C1 segment of cervical spinal cord (tissue), 14 donors: ENCODE measurements at places on chromosomes 7 and 10.

DNA sequence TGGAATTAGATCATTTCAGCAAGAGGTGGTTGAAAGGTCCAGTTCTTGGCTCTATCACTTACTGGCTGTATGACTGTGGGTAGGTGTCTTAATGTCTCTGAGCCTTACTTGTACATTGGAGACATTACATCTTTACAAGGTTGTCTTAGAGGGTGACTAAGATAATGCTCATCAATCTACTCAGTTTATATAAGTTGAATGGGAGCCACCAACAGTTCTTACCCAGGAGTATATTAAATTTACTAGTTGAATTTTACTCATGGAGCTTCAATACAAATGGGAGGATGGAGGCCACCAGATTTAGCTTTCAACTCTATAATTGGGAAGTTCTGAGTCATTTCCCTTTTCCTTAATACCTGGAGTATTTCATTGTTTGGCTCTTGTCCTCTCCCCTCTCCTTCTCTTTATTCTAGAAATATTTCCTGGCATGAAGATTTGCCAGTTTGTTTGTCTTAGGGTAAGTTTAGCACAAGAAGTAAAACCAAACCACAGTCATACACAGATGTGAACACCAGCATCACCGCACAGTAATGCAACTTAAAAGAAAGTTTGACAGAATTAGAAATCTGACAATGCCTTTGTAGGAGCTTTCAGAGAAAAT lies 222.8 kb downstream of the LRMDA start:
- no peak for DNase-seq

GRCh38 chr10:69865450-69865849 lies 63.7 kb downstream of the COL13A1 start:
- DNase-seq, result no peak

DNA sequence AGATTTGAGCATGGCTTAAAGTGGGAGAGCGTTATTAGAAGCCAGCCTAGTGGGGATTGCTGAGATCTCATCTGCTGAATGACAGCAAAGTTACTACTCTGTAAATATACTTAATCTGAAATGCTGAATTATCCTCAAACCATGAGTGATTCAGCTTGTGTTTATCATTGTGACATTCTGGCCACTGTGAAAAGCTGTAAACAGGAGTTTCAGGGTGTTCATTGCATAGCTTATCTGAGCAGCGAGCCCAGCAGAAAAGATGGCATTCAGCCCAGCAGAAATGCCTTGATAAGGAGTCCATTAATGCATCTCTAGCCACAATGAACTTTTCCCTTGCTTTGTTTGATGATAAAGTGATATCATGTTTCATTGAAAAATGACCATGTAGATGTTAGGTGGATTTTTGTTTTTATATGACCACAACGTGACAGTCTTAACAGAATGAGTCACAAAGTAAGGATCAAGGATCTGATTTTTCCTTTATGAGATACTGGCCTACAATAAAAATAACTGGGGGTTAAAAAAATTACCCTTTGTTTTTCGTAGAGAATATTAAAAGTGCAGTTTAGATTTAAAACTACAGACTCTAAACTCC lies 7.8 kb downstream of the TES start:
- no peak for DNase-seq

GRCh38 chr10:24440817-24441797 lies 232.2 kb downstream of the KIAA1217 start:
- DNase-seq, result no peak

GRCh38 chr7:149625340-149625946 lies 127.8 kb upstream of the ZNF746 start:
- DNase-seq, result peak; percentile 10

DNA sequence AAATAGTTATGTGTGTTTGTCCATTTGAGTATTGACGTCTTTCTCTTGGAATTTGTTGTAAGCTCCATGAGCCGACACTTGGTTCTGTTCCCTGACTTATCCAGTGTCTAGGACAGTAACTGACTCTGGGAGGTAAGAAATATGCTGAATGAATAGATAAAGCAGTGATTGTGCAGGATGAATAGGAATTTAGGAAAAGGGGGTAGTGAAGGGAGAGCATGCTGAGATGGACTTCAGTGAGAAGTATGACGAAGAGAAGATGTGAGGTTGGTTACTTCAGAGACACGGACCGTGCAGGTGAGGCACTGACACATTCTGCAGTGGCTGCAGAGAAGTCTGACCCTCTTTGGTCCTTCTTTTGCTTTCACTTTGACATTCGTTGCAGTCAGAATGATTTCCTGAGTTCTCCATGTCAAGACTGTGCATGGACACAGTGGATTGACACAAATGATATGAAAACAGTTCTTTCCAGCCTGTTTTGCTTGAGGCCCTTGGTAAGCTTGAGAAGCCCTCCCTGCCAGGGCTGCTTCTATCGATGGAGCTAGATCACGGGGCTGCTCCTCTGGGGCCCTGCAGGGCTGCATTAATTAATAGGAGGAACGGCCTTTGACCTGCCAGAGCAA lies 261.5 kb upstream of the SORCS1 start:
- no peak for DNase-seq

- DNase-seq, result no peak
These were observed 87.3 kb downstream of the ODAD2 start for GRCh38 chr10:27911539-27911938.

GRCh38 chr7:26318921-26319320 lies 27.3 kb downstream of the SNX10 start:
- DNase-seq, result no peak

- DNase-seq, result no peak
These were observed 303.5 kb upstream of the KLF6 start for GRCh38 chr10:4088354-4089066.

GRCh38 chr7:51220226-51220625 lies 96.4 kb downstream of the COBL start:
- no peak for DNase-seq

GRCh38 chr7:70856901-70857630 lies 274.9 kb upstream of the GALNT17 start:
- peak; percentile 15 for DNase-seq

DNA sequence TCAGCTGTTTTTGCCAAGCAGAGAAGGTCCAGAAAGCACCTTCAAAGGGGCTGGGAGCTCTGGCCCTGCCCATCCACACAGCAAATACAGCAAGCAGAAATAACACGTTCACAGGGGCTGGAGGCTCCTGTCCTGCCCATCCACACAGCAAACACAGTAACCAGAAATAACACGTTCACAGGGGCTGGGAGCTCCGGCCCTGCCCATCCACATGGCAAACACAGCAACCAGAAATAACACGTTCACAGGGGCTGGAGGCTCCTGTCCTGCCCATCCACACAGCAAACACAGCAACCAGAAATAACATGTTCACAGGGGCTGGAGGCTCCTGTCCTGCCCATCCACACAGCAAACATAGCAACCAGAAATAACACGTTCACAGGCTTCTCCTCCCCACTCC lies 558.1 kb downstream of the PTPRN2 start:
- no peak for DNase-seq

DNA sequence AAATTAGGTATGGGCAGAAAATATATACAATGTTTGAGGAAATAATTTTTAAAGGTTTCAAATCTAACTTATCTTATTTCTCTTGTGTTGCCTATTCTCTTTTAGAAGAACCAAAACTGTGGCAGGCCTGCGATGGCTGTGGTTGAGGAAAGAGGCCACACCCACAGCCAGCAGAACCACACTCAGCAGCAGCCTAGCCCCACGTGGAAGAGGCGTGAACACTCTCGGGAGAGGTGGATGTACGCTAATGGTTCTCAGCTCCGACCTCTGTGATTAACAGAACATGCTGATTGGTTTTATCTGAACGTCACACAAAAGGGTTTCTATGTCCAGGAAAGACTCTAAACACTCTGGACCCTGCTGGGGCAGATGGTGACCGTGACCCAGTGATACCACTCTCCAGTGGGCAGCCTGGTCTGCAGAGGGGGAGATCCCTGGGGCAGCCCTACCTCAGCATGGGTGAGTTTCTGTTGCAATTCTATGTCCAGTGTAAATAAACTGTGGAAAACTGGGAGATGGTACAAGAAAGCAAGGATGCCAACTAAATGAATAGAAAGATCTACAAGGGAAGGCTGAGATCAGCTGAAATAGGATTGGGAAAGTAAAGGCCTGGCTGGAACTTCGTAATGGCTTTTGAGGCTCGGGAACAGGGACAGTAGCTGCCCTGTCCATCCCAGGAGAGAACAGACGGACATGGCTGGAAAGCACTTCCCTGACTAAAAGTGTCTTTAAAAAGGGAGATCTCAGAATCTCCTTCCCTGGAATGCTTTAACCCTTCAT lies 26.6 kb downstream of the DIP2C start:
- DNase-seq, result no peak

DNA sequence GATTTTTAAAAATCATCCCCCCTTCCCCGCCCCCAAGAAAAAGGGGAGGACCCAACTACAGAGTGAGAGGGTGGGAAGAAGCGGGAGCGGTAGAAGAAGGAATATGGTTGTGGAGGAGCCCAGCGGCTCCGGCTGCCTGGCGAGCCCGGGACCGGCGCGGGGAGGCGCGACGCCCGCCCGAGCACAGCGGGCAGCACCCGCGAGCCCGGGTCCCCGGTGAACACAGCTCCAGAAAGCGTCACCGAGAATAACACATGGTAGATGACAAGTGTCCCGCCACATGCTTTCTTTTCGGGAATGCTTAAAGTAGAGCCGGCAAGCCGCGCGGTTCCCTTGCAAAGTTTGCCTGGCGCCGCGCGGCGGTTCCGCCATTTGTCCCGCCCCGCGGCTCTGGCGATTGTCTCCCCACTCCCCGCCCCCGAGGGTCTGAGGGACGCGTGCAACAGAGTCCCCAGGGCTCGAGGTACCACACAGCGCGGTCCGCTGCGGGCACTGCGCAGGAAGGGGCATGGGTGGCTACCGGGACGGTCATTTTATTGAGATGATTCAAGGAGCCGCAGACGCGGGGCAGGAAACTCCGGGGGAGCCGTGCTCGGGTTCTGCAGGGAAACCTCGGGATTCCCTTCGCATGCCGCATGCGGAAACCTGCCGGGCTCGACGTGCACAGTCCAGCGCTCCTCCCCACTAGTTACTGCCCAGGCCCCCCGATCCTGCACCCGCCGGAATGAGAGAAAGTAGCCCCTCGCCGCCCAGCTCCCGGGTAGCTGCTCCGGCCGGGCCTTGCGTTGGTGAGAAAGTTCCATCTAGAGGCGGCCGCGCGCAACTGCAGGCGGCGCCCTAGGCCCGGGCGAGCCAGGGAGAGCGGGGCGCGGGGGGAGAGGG lies 781 bp upstream of the GRM8 start:
- DNase-seq, result no peak

DNA sequence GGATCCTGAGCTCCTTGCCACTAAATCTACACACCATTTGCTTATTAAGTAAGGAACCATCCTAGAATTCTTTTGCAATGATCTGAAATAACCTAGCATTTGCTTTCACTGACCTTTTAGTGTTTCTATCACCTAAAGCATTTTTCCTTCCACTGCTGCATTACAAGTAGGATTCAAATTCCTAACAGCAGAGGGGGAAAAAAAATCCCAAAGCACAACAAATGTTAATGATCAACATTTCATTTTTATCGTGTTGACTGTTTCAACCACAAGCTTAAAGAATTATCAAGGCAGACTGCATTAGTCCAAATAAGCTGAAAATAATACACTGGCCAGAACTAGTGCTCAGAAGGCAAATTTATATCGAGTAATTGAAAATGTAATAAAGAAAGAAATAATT lies 174.7 kb upstream of the TCF7L2 start:
- no peak for DNase-seq

GRCh38 chr10:6512182-6512581 lies 67.9 kb downstream of the PRKCQ start:
- no peak for DNase-seq

DNA sequence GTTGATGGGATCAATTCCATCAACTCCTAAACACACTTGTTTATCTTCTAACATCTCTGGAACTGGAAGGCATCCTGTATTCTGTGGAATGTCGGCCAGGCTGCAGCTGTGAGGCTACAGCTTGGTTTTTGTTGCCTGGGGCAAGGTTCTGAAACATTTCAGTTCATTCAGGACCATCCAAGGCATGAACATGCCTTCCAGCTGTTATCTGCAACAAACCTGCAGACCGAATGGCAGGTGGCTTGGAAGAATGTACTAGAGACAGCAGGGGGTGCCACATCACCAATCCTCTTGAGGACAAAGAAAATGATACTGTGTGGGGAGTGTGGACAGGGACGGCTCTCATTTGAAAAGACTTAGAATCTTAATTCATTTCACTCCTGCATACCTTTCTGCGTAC lies 12.4 kb downstream of the PAPOLB start:
- peak; percentile 25 for DNase-seq

DNA sequence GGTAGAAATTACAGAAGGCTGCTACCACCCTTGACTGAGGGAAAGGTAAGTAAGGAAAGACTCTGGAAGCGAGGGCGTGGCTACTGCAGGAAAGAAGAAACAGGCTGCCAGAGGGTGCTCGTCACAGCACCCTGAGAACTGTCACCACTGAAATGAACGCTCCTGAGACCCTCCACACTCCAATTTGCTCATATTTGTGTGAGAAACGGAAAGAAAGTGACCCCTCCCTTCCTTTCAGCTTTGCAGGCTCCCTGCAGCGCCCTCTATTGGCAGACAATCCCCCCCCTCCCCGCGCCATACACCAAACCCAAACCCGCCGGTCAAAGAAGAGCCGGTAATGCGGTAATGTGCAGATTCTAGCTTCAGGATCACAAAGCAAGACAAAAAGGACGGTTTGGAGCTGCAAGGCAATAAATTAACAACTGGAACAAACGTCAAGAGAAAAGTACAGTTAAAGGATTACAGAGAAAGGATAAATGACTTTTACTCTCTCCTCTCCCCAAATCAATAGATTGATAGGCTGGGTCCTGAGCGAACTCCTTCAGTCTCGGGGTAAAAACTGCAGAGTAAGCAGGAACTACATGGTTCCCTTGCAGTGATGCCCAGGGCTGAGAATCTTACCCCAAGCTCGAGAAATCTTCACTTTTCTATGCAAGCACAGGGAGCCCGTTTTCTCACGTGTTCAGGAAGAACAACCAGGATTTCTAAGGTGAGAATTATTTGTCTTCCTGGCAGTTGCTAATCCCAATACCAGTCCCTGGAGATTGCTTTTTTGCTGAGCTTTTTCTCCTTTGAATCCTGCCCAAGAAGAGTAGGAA lies 47.6 kb downstream of the STEAP1B start:
- peak; percentile 52 for DNase-seq

DNA sequence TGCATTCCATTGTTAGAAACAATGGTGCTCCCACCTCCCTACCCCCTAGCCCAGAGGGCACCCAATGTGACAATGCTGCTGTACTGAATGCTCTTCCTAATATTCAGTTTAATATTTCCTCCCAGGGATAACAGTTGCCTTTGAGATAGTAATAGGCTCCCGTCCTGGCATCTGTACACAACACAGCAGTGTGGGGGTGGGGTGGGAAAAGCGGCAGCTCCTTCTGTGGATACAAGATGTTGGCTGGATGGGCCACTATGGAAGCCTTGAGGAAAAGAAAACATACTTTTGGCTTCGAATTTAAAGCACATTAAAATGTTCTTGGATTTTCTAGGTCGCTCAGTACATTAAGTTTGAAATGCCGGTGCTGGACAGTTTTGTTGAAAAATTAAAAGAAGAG lies 9.2 kb upstream of the ZNF22 start:
- DNase-seq, result no peak

GRCh38 chr7:33750177-33750576 lies 155.2 kb upstream of the BMPER start:
- no peak for DNase-seq
